C1 segment of cervical spinal cord (tissue), 14 donors: ENCODE measurements at places on chromosomes 16 and 17.

GRCh38 chr17:2170023-2170422 lies 115.1 kb downstream of the HIC1 start:
- DNase-seq = no peak

- no peak for DNase-seq
These were observed 7.1 kb upstream of the IL32 start for GRCh38 chr16:3058139-3059030.

DNA sequence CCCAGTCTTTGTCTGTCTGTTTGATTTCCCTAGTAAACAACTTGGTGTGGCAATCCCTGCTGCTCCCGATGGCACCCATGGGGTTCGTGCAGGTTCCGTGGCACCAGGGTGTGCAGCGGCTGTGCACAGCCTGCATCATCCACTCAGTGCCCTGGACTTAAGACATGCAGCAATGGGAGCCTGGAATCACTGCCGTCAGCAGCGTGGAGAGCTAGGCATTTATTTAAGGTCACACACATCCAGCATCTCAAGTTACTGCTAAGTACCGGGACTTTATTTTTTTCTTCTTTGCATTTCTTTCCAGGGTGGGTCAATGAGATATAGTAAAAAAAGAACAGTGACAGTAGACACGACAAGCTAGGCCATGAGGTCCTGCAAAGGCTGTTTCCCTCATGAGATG lies 2.8 kb downstream of the DHRS7C start:
- no peak for DNase-seq

GRCh38 chr17:54968988-54969332 lies 395 bp downstream of the STXBP4 start:
- no peak for DNase-seq

DNA sequence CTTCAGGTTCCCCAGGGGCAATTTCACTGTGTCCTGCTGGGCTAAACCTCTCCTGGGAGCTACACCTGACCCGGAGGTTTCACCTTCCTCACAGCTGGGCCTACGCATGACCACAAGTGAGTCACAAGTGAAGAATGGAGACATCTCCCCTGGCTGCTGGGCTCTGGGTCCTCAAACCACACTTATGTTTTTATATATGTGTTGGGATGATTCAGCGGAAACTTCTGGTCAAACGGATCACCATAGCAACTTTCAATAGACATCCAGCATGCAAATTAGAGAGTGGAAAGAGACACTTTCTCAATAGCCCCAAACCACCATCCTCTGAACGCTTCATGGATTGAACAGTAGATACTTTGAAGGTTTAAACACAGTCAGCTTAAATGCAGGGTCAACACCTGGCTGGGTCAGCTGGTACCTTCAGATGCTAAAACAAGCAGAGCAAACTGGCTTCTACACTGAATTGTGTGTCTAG lies 28.0 kb upstream of the MAF start:
- DNase-seq = no peak
